ENCODE measurements at places on chromosomes 1 and 21.

DNA sequence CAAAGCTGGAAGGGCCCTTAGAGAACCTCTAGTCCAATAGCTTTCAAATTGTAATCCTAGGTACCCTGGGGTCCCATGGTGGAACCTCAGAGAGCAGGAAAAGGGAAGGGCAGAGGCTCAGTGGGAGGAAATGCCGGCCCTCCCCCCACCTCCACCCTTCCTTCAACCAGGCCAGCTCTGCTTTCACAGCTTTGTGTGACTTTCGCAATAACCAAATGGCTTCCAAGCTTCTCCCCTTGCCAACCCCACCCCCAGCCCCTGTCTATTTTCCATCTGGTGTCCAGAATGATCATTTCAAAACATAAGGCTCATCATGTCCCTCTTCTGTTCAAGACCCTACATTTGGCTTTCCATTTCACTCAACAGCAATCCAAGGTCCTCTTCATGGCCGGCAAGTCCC, 74.4 kb downstream of the CD58 start:
- no peak for DNase-seq

DNA sequence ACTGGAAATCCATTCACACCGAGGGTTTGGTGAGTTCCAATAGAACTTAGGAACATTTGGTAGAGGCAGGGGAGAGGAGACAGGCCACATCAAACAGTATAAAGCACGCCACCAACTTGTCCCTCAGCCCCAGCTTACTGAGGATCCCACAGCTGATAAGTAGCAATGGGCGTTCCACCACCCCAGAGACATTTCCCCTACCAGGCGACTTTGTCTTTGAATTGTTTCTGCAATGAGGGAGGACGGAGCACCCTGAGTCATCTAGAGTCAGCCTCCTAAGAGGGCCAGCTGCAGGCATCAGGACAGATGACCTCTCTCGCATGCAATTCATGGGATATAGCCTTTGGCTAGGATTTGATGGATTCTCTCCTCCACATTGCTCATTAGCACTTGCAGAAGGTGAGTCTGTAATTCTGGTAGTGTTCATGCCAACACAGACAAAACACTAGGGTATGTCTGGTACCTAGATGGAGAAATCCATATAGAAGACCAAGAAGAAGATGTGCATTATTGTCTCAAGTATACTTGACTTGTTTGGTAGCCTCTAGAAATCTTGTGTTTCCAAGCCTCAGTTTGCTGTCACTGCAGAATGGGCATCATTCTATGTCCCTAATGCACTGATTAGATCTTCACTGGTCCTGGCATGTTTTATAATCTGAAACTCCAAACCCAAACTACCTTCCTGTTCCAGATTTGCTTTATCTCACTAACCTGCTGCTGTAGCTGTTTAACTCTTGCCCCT, 69.0 kb downstream of the RRAGC start:
- no peak for DNase-seq

DNA sequence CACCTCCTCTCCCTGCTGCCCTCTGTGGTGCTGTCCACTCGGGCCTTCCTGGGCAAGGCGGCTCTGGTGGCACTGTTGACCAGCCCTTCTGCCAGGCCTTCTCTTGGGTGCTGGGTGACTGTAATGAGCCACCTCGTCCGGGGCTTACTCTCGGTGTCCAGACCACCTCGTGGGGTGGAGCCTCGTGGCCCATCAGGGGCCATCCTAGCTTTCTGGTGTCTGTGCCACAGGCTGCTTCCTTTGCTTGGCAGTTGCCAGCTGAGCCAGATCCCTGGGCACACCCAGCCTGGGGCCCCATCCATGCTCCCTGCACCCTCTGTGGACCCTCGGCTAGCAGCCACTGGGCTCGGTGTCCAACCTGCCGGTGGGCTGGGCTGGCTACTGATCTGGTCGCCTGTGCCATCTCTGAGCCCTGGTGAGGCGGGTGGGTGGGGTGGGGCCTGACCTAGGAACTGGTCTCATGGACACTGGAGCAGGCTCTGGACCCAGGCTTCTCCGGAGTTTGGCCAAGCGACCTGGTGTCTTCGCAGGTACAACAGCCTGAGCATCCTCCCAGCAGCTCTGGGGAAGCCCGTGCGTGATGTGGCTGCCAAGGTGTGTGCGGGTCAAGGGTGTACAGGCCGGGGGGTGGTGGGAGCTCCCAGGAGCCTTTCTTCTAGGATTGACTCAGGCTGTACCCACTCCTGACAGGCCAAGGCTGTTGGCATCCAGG, 1.4 kb downstream of the PRXL2B start:
- no peak for DNase-seq

GRCh38 chr21:34072145-34073031, 990 bp upstream of the MRPS6 start:
- DNase-seq = no peak

DNA sequence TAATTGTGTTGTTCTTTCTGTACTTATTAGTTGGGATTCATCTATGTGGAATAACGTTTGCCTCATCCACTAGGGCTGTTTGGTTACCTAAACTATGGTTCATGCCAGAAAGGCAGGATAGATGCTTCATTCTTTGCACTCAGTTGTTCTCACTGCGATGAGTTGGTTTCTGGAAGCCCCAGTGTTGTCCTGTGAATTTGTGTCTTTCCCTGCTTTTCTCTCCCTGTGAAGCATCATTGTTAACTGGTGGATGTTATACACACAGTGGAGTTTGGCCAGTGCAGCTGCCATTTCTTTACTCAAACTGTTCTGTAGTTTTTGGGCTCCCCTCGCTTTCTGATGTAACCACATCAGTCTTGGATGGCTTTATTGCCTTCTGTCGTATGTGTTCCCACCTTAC, 143.6 kb upstream of the COL6A1 start:
- no peak for DNase-seq

DNA sequence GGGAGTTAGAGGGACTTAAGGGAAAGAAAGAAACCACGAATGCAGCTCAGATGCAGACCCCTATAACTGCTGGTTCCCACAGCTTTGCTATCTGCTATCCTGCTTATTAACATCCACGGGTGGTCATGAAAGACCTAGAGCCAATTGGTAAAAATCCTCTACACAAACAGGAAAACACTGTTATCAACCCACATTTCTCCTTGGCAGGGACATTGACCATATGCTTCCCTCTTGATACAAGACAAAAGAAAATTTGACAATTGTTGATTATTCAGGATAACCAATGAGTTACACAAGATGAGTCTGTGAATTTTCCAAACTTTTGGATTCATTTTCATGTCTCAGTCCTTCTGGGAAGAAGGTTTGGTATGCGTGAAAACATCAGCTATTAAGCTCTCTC, 90.4 kb downstream of the TIAM1 start:
- no peak for DNase-seq

All from activated T-helper 1 cell treated with anti-CD3 and anti-CD28 coated beads, Interleukin-2, amount 50 U/mL, for 16 hours (primary cell).